Stimulated activated CD8-positive, alpha-beta memory T cell treated with anti-CD3 and anti-CD28 coated beads, Interleukin-15, amount 100 ng/mL, for 4 hours (primary cell): ENCODE measurements at places on chromosomes 5 and 9.

DNA sequence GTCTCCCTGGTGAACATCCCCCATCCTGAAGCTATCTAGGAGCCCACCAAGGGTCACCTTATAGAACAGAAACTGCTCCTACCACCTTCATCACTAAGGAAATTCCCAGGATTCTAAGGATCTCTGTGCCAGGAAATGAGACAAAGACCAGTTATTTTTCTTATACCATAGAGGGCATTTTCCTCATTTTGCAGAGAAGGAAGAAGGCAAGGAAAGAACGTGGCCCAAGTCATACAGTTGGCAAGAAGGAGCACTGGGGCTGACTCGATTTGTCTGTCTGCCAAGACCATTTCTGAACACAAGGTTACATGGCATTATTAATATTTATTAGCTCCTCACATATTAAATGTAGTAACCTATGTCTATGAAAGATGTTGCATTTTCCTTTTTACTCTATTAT lies 49.6 kb upstream of the TNFSF15 start:
- DNase-seq, result no peak

- DNase-seq, result no peak
Measured at GRCh38 chr5:32572778-32573480, 12.4 kb upstream of the SUB1 start.

DNA sequence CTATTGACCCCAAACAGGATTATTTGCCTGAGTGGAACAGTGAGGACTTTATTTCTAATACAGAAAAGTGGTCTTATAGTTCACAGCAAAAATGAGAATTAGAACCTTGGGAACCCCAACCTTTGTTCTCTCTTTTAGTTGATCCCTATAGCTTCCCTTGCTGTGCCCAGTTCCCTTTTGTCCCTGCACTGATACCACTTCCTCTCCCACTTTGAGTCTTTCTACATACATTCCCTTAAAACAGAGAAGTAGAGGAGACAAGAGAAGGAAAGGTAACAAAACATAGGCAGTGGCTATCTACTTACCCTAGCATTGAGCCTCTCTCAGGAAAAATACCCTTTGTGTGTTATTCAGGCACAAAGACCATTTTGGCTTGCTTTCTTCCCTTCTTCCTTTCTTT lies 246.4 kb downstream of the FAM114A2 start:
- no peak for DNase-seq

DNA sequence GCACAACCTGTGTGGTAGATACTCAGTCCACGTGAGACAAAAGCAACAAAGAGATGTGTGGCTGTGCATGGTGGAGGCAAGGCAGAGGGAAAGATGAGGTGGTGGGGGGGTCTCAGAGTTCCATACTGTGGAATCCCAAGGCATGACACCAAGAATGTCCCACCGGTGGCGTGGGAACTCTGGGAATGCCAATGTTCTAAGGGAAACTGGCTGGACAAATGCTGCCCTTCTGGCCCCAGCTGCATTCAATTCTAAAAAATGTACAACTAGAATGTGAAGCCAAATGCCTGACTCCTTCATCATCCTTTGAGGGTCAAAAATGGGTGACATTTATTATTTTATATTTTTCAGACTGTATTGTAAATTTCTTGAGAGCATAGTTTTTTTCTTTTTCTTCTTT lies 58.2 kb upstream of the EQTN start:
- no peak for DNase-seq

- DNase-seq, result no peak
Measured at GRCh38 chr5:132334812-132335211, 34.7 kb upstream of the SLC22A5 start.

DNA sequence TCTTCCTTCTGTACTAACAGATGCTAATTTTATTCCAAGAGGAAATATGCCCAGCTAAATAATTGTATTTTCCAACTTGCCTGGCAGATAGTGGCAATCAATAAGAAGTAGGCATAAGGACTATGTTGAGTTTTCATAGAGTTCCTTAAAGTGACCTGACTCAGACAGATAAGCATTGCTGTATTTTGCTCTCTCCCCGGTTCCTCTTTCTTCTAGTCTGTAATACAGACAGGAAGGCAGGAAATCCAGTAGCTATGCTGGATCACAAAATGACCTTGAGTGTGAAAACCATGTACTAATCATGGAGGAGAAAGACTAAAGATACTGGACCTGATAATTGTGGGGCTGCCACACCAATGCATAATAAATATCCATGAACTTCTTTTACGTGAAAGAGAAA lies 701.7 kb downstream of the CETN3 start:
- no peak for DNase-seq

DNA sequence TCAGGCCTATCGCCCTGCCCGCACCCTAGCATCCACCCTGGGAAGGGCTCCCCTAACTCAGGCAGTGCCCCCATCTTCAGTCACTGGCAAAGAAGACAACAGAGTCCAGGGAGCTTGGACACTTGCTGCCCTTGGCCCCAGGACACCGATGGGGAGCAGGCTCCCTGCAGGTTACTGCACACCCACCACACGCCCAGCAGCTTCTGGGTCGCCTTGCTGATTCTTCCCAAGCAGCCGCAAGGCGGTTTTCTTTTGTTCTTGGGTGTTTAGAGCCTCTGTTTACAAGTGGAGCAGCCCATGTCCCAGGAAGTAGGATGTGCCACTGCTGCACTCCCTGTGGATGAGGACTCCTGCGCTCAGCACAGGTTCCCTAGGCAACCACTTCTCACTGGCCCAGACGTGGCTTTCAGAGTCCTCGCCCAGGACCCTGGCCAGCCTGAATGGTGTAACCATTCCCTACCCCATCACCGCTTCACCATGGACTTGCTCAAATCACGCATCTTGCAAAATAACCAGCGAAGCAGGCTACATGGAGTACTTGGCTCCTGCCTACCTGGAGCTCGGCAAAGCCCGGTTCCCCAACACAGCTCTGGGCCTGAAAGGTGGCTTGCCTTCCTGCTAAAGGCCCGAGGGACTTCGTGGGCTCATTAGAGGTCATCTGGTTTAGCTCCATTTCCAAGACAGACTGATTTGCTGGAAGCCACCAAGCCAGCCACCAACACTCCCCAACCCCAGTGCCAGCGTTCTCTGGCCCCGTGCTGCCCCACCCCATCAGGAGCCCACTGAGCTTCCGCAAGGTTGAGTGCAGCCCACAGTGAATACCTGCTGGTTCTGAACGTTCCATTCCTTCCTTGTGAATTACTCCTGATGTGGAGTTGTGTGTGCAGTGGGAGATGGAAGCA lies 60.0 kb downstream of the PSMB7 start:
- no peak for DNase-seq

DNA sequence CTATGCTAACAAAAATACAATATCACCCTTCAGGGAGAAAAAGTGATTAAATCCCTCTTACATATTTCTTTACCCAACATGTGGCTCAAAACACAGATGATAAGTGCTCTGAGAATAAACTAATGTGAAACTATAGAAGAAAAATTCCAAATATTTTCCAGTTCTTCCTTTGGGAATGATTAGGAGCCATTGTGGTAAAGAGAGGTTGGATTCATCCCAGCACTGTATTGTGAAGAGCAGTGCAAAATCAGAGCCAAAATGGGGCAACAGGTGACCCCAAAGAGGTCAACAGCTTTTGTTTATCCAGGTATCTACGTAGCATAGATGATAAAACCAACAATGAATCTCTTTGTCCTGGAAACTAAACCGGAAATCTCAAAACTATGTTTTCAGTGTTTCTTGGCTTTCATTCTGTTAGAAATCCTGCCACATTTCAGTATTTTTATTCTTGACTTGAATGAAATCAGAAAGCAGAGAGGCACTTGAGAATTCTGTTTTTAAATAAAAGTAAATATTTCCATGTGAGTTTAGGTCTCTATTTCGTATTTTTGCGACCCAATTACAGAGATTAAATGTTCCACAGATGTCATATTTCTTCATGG lies 120.4 kb upstream of the FST start:
- no peak for DNase-seq

DNA sequence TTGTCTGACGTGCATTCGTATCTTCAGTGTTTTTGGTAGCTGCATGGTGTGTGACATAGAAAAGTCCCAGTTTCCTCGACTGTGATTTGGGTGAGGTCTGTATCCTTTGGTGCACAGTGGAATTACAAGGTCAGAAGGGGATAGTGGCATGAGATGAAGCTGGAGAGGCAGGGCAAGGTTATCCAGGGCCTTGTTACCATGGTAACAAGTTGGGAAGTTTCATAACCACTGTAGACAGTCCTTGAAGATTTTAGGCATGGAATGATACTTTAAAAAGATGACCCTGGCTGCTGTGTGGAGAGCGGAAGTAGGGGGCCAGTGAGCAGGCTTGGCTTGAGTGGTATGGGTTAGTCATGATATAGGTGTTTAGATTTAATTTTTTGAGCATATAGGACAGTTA lies 11.9 kb downstream of the EHMT1 start:
- DNase-seq, result no peak

DNA sequence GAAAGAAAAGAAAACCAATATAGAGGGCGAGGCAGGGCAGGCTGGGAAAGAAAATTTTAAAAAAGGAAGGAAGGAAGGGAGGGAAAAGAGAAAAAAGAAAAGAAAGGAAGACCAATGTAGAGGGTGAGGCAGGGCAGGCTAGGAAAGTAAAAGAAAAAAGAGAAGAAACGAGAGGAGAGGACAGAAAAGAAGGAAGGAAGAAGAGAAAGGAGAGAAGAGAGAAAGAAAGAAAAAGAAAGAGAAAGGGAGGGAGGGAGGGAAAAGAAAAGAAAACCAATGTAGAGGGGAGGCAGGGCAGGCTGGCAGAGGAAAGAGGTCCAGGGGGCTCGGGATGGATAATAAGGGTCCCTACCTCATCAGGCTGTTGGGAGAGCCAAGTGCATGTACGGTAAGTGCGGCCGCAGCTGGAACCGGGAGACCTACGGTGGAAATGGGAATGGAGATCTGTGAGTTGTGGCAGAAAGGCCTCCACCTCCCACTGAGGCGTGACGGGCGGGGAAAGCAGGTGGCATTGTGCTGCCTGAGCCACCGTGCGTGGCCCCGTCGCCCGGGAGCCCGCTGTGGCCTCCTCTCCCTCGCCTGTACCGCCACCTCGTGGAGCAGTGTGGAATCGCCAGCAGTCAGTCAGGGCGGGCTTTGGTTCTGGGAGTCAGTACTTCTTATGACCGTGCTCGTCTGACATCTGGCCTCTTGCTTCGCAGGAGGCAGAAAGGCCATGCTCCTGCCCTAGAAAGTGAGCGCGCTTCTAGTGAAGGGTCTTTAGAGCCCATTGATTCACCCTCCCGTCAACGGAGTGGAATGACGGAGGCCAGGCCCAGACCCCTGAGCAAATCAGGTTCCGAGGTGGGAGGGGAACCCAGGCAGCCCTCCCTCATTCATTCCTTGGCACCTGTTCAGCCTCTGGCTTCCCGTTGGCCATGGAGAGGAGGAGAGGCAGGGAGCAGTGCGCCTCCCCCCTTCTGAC lies 10.4 kb upstream of the NHP2 start:
- peak; percentile 80 for DNase-seq

DNA sequence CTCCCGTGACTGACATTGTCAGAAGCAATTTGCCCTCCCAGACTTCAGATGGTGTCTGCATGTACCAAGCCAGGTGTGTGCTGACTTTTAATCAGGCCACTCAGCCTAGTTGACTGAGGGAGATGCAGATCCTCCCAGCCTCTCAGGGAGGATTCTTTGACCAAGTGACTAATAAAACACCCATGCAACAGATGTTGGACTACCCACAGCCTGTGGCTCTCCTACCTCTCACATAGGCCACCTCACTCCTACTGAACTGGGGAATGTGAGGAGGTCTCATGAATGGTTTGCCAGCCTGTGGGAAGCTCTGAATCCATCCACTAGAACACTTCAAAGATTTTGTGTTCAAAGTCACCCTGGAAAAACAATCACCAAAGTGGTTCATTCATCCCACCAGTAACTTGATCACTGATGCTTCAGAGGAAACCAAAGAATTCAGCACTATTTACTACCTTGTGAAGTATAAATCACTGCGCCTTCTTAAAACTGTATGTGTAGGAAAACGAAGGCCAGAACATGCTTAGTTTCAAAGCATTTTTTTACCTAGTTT lies 80.1 kb downstream of the ESM1 start:
- no peak for DNase-seq

GRCh38 chr5:135833961-135834638 lies 363 bp upstream of the SLC25A48 start:
- DNase-seq, result no peak

- no peak for DNase-seq
Measured at GRCh38 chr9:128053560-128053959, 13.6 kb downstream of the NAIF1 start.

DNA sequence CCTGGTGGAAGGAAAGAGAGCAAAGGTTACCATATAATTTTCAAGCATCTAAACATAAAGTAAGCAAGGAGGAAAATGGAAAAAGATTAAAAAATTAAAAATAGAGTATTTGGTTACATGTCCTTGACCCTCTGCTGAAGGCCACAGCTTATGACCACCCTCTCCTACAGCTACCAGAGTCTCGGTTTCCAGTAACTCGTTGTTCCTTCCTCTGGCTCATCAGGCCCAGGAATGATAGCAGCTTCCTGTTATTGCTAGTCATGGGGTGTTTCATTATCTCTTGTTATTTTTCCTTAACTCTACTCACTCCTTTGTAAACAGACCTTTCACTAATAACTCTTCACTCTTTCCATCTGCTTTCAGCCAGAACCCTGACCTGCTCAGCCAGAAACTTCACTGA lies 102.2 kb downstream of the YTHDC2 start:
- DNase-seq, result no peak
